T-cell (primary cell): ENCODE measurements at places on chromosomes 13 and 19. TPM values are rescaled to one million over a fixed set of nuclear protein-coding genes. Genes with fewer than 3 reads are reported as not detected.

The PPP2R1A gene
- 177 TPM for total RNA-seq

The ATP11A gene
- total RNA-seq, result 35.7 TPM

The GNG7 gene
- 4.7 TPM for total RNA-seq

The ZNF835 gene
- 5.6 TPM for total RNA-seq

The ZNF180 gene
- total RNA-seq, result 7.0 TPM

The C19orf85 gene
- not detected for total RNA-seq

The ZNF552 gene
- total RNA-seq, result 16.2 TPM

The CGB5 gene
- not detected for total RNA-seq

The UHRF1 gene
- 2.6 TPM for total RNA-seq

The FFAR3 gene
- total RNA-seq, result not detected

The GTF3A gene
- total RNA-seq, result 147 TPM

The LHB gene
- total RNA-seq, result not detected

The TMEM38A gene
- total RNA-seq, result 0.45 TPM

The SIGLEC8 gene
- not detected for total RNA-seq

The PRODH2 gene
- total RNA-seq, result not detected

The CNFN gene
- total RNA-seq, result not detected

The MEDAG gene
- total RNA-seq, result not detected

The SLC27A5 gene
- 10.3 TPM for total RNA-seq

The KLK4 gene
- total RNA-seq, result not detected

The B3GNT3 gene
- 1.2 TPM for total RNA-seq

The GRK1 gene
- not detected for total RNA-seq

The ECSIT gene
- total RNA-seq, result 48.4 TPM

The SIGLEC12 gene
- not detected for total RNA-seq

The SSC5D gene
- total RNA-seq, result 1.1 TPM

The MUC16 gene
- total RNA-seq, result 0.07 TPM

The RGL3 gene
- 0.50 TPM for total RNA-seq

The ZNF534 gene
- not detected for total RNA-seq
